ENCODE measurements at places on chromosomes 13 and 19.

- no peak for DNase-seq
Measured at GRCh38 chr19:5621945-5622464, 571 bp downstream of the SAFB2 start.

DNA sequence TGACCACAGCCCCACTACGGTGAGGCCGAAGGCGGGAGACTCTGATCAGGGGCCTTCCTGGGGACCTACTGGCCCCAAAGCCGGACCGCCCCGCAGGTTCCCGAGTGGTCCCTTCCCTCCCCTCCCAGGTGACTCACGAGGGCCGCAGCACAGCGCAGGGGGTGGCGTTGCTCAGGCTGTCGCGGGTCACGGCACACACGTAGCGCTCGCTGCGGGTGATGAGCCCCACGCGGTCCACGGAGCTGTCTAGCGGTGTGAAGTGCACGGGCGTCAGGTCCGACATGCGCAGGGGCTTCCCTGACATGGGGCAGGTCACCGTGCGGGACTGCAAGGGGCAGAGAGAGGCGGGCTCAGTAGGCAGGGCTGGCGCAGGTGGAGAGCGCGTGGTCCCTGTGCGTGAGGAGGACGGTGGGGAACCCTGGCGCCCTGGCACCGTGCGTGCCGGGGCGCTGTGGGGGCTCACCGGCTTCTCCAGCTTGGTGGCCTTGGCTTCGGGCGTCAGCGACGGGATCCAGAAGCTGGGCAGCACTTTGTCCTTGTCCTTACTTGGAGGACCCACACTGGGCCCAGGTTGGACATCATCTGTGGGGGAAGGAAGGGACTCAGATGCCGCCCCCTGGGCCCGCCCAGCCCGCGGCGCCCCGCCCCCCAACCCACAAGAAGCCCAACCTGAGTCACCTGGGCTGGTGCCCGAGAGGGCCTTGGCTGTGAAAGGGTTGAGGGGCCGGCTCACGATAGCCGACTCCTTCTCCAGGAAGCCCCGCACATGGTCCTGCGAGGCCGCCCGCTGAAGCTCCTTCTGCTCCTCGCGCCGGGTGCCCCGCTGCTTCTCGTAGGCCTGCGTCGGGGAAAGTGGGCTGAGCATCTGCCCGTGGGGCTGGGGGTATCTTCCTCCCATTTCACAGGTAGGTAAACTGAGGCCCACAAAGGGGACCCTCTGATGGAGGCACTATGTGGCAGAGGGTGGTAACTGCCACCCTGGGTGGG lies 23.7 kb downstream of the NOSIP start:
- no peak for DNase-seq

- peak; percentile 1 for DNase-seq
Measured at GRCh38 chr19:50357178-50358100, 8.0 kb downstream of the NAPSA start.

DNA sequence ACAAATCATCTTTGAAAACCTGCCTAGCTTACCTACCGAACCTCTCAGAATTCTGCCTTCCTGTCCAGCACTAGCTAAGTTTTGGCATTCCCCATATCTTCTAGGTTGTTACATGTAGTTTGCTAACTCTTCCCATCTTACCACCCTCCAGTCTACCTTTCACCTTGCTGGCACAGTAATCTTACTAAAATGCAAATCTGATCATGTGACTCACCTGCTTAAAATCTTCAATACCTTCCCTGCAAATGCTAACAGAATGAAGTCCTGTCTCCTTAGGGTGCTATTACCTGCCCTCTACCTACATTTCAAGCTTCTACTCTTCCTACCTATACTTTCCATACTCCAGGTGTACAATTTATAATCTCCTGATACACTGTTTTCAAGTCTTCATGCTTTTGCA lies 30.4 kb downstream of the INTS6 start:
- no peak for DNase-seq

GRCh38 chr13:87941226-87941625 lies 270.1 kb downstream of the SLITRK5 start:
- DNase-seq: no peak

- DNase-seq: no peak
Measured at GRCh38 chr19:54614726-54615125, 15.6 kb upstream of the LILRB1 start.

- DNase-seq: no peak
Measured at GRCh38 chr13:75393839-75394520, 88.0 kb downstream of the TBC1D4 start.

DNA sequence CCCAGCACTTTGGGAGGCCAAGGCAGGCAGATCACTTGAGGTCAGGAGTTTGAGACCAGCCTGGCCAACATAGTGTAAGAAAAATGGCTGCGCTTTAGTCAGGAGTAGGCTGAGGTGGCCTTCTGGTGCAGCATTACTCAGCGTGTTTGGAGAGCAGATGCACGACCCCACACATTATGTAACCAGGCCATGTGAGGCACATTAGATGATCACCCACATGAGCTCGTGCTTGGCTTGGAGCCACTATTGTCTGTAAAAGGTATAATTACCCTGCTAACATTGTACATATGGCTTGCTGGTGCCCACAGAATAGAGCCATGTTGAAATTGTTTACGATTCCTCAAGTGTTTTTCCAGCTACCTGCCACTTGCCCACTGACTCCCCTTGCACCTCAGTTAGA lies 24.0 kb upstream of the SCEL start:
- DNase-seq: no peak

DNA sequence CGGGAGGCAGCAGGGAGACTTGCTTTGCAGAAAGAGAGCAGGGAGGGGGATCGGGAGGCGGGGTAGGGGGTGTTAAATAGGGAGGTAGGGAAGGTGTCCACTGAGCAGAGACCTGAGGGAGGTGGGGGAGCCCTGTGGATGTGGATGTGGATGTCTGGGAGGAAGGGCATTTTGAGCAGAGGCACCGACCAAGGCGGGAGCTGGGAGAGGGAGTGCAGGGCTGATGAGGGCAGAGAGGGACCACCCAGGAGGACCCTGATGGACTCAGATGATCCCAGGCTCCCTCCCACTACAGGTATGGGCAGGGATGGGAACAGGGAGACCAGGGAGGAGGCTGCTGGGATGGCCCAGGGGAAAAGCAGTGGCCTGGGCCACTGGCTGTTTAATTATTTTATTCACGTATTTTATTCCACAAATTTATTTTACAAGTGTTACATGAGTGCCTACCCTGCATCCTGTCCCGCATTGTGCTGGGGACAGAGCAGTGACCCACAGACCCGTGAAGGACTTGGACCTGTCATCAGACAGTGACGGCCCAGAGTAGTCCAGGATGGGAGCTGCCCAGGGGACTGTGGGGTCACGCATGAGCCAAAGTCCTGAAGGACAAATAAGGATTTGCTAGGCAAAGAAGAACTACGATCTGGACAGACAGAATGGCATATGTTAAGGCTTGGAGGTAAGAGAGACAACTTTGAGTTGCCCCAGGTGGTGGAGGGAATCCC lies 5.3 kb downstream of the GRAMD1A start:
- DNase-seq: no peak

Measured in amniotic stem cell (primary cell).